ENCODE measurements at places on chromosomes 6 and 20. TPM values are rescaled to one million over a fixed set of nuclear protein-coding genes. Genes with fewer than 3 reads are reported as not detected.

Gene OR2H2
- 14.3 TPM for polyA plus RNA-seq

Gene SLPI
- polyA plus RNA-seq: not detected

Gene SMAP1
- polyA plus RNA-seq: 39.3 TPM

Gene RIMS1
- 10.0 TPM for polyA plus RNA-seq

Gene MARCKS
- polyA plus RNA-seq: 129 TPM

Gene TP53TG5
- polyA plus RNA-seq: 3.8 TPM

Gene SIGLEC1
- polyA plus RNA-seq: not detected

Gene TNFRSF21
- 73.4 TPM for polyA plus RNA-seq

Gene HEY2
- 0.77 TPM for polyA plus RNA-seq

Gene KIF25
- 13.7 TPM for polyA plus RNA-seq

Gene GTSF1L
- not detected for polyA plus RNA-seq

Gene HTR1B
- not detected for polyA plus RNA-seq

Gene TRIM10
- polyA plus RNA-seq: not detected

Gene TMEM74B
- polyA plus RNA-seq: 1.9 TPM

Gene TREML2
- not detected for polyA plus RNA-seq

Gene MYLK4
- polyA plus RNA-seq: 0.27 TPM

Gene NRSN1
- 130 TPM for polyA plus RNA-seq

Gene PDE10A
- 20.0 TPM for polyA plus RNA-seq

Gene RING1
- 6.8 TPM for polyA plus RNA-seq

Gene ZSCAN23
- polyA plus RNA-seq: 1.2 TPM

Gene LMBRD1
- 124 TPM for polyA plus RNA-seq

Gene GNMT
- not detected for polyA plus RNA-seq

Gene PEX7
- 28.9 TPM for polyA plus RNA-seq

Gene CALHM4
- not detected for polyA plus RNA-seq

Gene ENPP5
- 295 TPM for polyA plus RNA-seq

Gene GATA5
- not detected for polyA plus RNA-seq

Gene LY6G5B
- polyA plus RNA-seq: 1.8 TPM

Gene POM121L2
- polyA plus RNA-seq: not detected

Gene GFOD1
- 49.1 TPM for polyA plus RNA-seq

Gene POPDC3
- polyA plus RNA-seq: 13.5 TPM

Gene ECT2L
- polyA plus RNA-seq: 0.31 TPM

Gene SEL1L2
- polyA plus RNA-seq: 2.1 TPM

Gene RAET1E
- polyA plus RNA-seq: 0.34 TPM

Gene FHL5
- polyA plus RNA-seq: 3.8 TPM

Gene LRRN4
- not detected for polyA plus RNA-seq

Gene LY6G6D
- not detected for polyA plus RNA-seq

Gene PLA2G7
- polyA plus RNA-seq: 1.7 TPM

Gene VNN1
- polyA plus RNA-seq: 1.6 TPM

Gene PPIL6
- 18.1 TPM for polyA plus RNA-seq

Gene ADAM33
- polyA plus RNA-seq: not detected

Gene RAB22A
- 16.2 TPM for polyA plus RNA-seq

Gene FBXO9
- 41.4 TPM for polyA plus RNA-seq

Gene SLC17A3
- not detected for polyA plus RNA-seq

Gene MOXD1
- polyA plus RNA-seq: not detected

Gene SCUBE3
- polyA plus RNA-seq: 2.1 TPM

Gene MAP3K5
- 7.7 TPM for polyA plus RNA-seq

Gene TFAP2D
- polyA plus RNA-seq: not detected

Gene SIRPA
- 8.0 TPM for polyA plus RNA-seq

Gene PI16
- polyA plus RNA-seq: not detected

Data from Purkinje cell (primary cell).